ENCODE measurements at places on chromosomes 7 and 10.

DNA sequence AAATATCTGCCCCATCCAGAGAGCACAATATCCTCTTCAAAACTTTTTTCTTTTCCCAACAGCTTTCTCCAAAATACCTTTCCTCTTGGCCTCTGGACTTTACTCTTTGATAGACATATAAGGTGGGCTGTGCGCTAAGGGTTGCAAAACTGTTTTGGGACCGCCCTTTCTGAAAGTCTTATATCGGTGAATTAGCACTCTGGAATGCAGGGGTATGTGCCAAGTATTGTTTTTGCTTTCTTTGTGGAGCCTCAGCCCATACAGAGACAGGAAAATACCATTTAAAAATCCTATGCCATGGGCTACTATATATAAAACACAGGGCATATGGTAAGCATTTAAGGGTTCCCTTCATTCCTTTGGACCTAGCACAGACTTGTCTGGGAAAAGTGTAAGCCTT, 37.7 kb downstream of the PPP1R17 start:
- DNase-seq: no peak

DNA sequence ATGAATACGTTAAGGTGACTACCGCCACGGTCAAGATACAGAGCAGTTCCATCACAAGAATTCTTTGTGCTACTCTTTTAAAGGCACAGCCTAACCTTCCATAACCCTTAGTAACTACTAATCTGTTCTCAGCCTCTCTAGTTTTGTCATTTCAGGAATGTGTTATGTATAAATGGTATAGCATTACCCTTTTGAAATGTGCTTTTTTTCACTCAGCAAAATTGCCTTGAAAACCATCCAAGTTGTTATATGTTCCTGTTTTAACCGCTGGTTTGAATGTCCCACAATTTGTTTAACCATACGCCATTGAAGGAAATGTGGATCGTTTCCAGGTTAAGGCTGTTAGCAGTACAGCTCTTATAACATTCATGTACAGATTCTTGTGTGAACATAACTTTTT, 32.0 kb downstream of the WAC start:
- DNase-seq: no peak

DNA sequence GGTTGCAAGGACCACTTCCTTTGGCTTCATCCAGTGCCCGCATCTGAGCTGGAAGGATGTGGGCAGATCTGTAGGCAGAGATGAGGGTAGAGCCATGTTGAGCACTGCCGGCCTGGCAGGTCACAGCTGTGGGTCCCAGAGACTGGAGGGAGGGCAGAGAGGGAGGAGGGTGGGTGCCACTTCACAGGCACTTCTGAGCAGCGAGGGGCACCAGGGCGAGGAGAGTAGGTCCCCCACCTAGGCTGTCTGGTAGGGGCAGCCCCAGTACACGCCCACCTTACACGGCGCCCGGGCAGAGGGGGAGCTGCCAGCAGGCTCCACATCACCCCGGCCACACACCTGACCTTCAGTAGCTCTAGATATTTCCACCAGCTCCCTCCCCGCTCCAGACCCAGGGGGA, 473.0 kb upstream of the FOXK1 start:
- DNase-seq: no peak

GRCh38 chr7:71787513-71787912, 624.6 kb downstream of the CALN1 start:
- DNase-seq: no peak

GRCh38 chr10:89346405-89347254, 18.8 kb downstream of the IFIT3 start:
- no peak for DNase-seq

DNA sequence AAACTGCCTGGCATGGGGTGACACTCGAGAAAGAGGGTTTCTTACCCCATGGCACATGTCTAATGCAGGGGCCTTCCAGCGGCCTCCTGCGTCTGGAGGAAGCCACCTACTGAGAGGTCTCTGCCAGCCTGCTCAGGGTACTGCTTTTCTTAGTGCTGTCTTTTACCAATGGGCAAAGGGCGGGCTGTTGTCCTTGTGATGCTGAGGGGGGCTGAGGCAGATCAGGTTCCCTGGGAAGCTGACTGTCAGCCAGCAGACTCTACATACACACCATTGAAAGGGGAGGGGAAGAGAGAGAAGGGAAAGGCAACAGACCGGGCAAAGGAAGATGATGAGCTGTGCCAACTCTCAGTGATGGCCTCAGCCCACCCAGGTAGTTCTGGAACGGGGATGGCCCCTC, 48.7 kb downstream of the COL13A1 start:
- no peak for DNase-seq

DNA sequence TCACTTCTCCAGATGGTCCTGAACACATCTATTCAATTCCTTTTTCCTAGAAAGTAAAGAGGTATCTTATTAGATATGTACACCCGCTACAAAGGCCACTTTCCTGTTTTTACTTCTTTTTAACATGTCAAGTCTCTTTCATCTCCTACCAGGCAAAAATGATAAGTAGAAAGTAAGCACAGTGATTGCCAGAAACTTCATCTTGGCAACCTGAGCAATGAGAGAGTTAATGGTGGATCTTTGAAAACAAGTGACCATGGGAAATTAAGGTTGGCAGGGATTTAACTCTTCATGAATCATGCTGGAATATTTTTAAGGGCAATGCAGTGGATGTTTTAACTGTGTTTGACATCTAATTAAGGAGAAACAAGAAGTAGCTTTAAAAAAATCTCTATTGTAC, 2.7 kb downstream of the SEMA3A start:
- no peak for DNase-seq

DNA sequence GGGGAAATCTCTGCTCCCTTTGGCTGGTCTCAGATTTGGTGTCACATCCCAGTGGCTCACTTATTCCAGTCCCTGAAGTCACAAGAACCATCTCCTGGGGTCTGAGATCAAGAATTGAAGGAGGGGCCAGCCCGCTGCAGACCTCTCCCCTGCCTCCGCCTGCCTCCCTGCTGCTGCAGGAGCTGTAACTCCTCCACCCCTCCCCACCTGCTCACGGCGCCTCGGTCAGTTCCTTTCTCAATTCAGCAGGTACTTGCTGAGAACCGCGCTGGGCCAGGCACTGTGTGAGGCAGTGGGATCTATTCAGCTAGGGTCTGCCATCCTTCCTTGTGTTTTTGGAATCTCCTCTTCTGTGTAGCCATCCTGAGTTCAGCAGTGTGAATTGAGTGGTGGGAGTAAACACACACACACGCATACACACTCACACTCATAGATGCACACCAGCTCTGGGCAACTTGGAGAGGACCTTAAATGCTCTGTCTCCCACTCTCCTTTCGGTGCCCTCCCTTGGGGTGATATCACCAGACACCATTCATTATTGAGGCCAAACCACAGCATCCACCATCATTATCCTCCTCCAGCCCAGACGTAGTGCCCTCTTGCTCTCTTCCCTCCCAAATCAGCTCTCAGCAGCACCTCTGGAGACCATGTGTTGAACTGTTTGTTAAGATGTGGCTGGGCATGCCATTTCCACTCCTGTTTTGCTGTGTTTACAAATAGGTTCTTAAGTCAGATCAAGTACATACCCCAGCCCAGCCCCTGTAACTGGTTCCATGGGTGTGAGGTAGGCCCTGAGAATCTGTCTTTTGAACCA, 22.0 kb upstream of the ANKRD2 start:
- no peak for DNase-seq

DNA sequence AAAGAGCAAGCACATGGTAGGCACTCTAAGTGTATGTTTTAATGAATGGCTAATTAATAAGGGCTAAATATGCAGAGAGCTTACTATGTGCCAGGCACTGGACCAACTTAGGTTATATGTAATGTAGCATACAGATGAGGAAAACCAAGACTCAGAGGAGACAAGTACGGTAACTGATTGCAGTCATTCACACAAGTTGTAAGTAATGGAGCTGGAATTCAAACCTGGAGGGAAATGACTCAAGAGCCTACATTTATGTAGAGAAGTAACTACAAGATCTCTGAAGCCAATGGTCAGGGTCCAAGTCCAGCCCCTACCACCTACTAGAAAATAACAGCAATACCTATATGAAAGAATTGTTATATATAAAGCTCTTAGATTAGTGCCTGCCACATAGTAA, 97.3 kb upstream of the KCNIP2 start:
- no peak for DNase-seq

GRCh38 chr7:139651308-139651707, 126.5 kb downstream of the HIPK2 start:
- no peak for DNase-seq

DNA sequence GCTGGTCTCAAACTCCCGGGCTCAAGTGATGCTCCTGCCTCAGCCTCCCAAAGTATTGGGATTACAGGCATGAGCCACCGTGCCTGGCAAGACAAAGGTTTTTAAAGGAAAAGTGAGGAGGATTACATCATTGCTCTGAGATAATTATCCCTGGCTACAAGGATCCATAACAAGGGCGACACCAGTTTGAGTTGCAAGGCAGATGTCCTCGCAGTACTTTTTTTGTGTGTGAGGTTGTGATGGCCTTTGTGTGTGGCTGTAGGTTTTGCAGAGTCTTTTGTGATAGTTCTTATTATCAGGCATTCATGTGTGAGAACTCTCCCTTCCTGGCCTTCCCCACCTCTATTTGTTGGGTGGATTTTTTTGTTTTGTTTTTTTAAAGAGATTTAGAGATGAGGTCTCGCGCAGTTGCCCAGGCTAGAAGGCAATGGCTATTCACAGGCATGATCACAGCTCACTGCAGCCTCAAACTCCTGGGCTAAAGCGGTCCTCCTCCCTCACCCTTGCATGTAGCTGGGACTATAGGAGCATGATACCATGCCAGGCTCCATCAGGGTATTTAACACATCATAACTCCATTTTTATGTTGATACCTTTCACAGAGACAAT, 10.0 kb downstream of the BTBD16 start:
- no peak for DNase-seq

- no peak for DNase-seq
Measured at GRCh38 chr7:112937651-112938415, 147.6 kb upstream of the TMEM168 start.

DNA sequence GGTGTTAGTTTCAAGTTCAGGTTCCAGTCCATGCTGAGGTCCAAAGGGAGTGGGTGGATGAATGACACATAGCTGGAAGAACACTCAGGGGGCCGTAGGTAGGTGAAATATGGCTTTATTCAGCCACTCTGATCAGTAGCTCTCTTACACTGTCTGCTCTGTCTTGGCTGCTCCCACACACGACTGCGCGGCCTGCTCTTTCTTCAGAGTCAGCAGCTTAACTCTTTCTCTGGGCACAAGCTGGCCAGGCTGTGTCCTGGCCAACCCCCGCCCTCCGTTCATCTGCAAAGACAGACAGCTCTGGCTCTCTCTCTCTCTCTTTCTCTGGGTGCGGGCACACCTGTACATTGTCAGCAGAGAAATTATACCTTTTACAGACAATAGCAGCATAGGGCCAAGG, 317.4 kb upstream of the SORCS1 start:
- DNase-seq: no peak

DNA sequence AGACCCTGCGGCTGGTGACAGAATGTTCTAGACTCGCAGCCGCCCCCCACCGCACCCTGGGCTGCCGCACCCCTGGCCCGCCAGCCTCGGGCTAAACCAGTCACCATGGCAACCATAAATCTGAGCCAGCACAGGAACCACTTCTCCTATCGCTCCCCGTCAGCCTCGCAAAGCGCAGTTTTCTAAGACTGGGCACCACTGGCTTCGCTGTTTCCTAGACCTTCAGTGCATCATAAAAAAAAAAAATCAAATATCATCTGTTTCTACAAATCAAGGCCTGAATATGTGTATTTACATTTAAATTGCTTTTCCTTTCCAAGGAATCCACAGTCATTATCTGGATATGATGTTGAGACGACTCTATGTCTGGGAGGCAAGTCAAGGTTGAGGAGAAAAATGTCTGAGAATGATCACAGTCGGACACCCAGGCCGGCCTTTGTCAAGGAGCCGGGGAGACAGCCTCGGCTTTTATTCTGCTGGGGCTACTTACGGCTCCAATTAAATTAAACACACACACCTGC, 99.9 kb downstream of the PTPRN2 start:
- DNase-seq: no peak

DNA sequence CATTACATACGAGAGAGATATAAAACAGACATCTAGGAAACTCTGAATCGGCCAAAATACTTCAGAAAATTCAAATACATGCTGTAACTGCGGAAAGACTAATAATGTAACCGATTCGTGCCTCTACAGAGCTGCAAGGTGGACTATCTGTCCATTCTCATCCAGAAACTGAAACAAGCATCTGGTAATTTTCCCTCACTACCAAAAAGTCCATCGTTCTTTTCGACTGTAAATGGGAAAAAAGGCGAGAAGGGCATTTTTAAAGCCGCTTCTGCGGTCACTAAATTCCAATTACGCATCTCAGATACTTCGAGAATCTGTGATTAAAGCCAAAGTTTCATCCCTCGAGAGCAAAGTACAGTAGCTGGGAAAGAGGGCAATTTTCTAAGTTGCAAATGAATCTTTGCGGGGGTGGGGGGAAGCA, 1.3 kb downstream of the OGA start:
- no peak for DNase-seq

- no peak for DNase-seq
Measured at GRCh38 chr10:45371560-45371959, 2.5 kb upstream of the ALOX5 start.

DNA sequence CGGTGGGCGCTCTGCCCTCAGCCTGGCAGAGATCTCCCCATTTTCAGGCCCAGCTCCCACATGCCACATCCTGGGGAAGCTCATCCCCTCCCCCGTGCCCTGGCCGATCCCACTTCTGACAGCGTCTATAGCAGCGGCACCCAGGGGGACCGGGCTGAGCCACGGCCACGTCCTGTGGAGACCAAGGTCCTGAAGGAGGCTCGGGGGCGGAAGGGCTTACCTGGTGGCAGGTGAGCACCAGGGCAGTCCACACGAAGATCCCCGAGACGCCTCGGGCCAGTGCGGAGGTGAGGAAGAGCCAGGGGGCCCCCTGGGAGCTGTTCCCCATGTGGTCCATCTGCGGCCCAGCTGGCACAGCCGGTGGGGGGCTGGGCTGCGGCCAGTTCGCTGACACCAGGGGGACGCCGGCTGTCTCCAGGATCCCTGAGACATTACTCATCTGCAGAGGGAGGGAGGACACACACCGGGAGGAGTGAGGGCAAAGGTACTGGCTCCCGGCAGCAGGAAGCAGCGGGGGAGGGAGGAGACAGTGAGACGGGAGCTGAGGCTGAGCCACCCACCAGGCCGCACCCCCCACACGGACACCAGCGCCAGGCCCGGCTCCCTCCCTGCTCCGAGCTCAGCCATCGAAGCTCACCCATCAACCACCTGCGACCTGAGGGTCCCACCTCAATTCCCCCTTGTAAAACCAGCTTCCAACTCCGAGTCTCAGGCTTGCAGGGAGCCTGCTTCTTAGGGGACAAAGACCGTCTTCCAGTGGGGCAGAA, 776 bp downstream of the TMEM184A start:
- DNase-seq: no peak

- DNase-seq: no peak
Measured at GRCh38 chr10:63799521-63800300, 278.5 kb downstream of the REEP3 start.

- no peak for DNase-seq
Measured at GRCh38 chr10:132438091-132439024, 41.4 kb downstream of the PWWP2B start.

- DNase-seq: no peak
Measured at GRCh38 chr7:47600199-47601118, 18.5 kb upstream of the TNS3 start.
